T-helper 1 cell (primary cell): ENCODE measurements at places on chromosomes 1 and 21.

GRCh38 chr1:201022820-201023516 lies 546 bp downstream of the KIF21B start:
- peak; percentile 45 for DNase-seq

- DNase-seq: no peak
Observed at GRCh38 chr1:37425221-37425620, 49.2 kb upstream of the ZC3H12A start.

DNA sequence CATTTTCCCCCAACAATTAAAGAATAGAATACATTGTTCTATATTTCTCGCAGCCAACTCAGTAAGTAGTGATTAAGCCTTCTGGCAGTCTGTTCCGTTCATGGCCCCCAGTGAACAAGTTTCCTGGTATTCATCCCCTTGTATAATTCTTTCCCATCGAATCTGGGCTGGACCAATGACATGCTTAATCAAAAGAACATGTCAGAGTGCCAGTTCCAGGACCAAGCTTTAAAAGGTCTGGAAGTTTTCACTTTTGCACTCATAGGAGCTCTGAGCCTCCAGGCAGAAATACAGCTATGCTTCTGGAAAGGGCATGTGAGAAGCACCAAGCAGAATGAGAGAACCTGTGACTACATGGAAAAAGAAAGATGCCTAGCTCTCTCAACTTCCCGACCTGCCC lies 22.5 kb upstream of the DPYD start:
- DNase-seq: no peak

DNA sequence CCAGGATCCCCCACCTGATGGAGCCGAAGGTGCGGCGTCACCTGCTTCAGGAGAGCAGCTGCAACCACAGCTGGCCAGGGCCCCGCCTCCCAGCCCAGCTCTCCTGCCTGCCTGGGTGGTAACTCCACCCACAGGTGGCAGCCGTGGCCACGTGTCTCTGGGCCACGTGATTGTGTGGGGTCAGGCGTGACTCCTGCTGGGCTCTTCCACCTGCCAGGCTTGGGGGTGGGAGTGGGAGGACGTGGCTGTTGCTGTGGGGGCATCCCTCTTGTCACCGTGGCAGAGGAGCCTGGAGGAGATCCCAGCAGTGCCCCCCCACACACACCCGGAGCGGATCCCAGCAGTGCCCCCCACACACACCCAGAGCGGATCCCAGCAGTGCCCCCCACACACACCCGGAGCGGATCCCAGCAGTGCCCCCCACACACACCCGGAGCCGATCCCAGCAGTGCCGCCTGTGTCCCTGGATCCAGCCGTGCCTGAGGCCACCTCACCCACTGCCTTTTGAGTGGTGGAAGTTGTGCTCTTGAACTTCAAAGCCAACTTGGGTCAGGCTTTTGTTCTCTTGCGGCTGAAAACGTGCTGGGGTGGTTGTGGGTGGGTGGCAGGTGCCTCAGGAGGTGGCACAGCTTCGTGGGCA lies 32.2 kb downstream of the POFUT2 start:
- DNase-seq: no peak

DNA sequence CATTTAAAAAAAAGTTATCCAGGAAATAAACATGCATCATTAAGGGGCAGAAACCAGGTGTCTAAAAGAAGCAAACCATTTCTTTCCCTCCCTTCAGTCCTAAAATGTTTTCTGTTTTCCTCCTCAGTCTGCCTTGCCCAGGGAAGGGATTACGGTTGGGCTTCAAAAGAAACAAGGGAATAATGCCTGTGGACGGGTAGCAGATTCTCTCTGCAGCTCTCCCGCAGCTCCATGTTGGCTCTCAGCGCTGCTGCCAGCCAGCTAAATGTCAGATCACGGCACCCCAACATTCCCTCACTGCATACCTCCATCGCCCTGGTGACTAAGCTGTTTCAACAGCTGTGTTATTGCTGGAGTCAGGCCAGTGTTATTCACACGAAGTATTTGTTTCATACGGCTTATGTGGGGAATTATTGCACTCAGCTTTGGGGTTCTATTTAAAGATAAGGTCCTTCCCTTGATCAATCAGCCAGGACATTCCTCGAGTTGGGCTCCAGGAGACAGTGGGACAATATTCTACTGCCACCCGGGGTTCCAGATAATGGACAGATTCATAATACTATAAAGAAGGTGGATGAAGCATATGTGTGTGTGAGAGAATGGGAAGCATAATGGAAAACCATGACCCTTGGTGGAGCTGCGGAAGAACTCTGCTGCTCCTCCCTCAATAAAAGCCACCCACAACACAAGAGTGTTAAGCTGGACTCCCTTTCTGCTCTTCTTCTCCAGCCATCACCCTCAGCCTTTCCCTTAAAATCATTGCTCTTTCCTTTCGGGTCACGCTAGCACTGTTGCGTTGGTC lies 58.2 kb downstream of the WLS start:
- DNase-seq: no peak

- DNase-seq: no peak
Observed at GRCh38 chr1:71298633-71299032, 217.8 kb upstream of the ZRANB2 start.

- no peak for DNase-seq
Observed at GRCh38 chr1:160187407-160187806, 3.0 kb upstream of the CASQ1 start.

- no peak for DNase-seq
Observed at GRCh38 chr21:24310788-24311187, 1296.5 kb downstream of the MRPL39 start.

DNA sequence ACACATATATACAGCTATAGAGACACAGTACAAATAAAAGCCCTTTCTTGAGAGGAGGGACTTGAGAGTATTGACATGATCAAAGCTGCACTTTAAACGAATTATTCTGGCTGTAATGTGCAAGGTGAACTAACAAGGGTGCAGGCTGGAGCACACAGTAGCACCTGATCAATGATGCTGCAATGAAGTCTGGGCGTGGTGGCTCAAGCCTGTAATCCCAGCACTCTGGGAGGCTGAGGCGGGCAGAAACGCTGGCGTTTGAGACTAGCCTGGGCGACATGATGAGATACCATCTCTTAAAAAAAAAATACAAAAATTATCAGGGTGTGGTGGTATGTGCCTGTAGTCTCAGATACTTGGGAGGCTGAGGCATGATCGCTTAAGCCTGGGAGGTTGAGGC lies 14.1 kb upstream of the CTH start:
- no peak for DNase-seq

DNA sequence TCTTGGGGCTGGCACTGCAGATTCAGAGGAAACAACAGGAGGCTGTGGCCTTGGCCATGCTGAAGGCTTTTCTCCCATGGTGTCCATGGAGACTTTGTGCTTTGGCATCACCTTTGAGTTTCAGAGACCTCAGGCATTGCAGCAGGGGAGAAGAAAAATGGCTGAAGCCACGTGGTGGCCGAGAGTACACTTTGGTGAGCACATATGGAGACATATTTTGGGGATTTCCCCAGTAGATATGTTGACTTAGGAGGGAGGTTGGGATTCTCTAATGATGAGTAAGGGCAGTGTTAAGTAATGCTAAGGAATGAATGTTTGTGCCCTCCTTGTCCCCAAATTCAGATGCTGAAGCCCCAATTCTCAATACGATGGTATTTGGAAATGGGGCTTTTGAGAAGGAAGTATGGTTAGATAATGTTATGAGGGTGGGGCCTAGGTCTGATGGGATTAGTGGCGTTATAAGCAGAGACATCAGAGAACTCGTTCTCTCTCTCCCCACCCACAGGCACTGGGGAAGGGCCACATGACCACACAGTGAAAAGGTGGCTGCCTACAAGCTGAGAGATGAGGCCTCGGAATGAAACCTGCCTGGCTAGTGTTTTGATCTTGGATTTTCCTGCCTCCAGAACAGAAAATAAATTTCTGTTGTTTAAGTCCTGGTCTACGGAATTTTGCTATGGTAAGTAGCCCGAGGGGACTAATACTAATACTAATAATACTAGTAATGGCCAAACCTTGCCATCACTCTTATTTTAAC lies 98.6 kb downstream of the TBX19 start:
- no peak for DNase-seq

GRCh38 chr1:12464045-12464461 lies 154.0 kb downstream of the DHRS3 start:
- DNase-seq: no peak

DNA sequence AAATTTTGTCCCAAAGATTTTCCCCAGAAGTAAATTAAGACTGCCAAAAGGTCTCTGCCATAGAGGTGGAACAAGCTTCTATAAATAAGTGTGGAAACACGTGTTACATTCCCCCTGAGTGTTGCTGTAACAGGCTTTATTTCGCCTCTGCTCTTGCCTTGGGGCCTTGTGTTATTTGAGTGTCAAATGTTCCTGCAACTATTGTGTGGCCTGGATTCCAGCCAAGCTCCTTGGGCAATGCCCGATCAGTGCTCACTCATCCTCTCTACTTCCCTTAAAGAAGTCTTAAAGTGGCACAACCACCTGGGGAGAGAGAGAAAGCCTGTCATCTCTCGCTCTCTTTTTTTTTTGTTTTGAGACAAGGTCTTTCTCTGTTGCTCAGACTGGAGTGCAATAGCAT lies 156.7 kb downstream of the NR5A2 start:
- DNase-seq: no peak

DNA sequence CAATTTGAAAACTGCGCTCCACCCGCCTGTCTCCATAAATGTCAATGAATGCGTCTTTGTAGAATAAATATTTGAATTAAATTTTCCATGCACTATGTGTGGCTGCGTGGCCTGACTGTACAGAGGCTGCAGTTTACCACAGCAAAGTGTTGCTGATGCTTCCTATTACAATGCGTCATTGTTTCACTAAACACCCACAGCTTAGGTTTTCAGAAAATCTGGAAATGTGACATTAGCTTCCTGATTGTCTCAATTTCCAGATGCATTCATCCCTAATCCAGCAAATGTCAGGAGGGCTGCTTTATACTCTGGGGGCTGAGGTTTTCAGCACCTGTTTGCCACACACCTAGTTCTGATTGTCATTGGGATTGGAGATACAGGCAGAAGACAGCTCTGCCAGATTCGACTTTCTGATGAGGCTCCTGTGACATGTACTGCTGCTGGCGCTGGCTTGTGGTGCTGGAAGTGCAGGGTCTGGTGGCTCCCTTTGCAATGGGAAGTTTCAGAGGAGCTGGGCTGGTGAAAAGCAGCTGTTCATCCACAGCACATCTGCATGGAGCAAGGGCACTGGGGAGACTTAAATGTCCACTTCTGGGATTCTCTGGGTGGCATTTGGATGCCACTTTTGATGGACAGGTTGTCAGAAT lies 40.0 kb downstream of the URB2 start:
- DNase-seq: no peak

- peak; percentile 16 for DNase-seq
Observed at GRCh38 chr1:203593723-203594122, 32.9 kb upstream of the ATP2B4 start.

DNA sequence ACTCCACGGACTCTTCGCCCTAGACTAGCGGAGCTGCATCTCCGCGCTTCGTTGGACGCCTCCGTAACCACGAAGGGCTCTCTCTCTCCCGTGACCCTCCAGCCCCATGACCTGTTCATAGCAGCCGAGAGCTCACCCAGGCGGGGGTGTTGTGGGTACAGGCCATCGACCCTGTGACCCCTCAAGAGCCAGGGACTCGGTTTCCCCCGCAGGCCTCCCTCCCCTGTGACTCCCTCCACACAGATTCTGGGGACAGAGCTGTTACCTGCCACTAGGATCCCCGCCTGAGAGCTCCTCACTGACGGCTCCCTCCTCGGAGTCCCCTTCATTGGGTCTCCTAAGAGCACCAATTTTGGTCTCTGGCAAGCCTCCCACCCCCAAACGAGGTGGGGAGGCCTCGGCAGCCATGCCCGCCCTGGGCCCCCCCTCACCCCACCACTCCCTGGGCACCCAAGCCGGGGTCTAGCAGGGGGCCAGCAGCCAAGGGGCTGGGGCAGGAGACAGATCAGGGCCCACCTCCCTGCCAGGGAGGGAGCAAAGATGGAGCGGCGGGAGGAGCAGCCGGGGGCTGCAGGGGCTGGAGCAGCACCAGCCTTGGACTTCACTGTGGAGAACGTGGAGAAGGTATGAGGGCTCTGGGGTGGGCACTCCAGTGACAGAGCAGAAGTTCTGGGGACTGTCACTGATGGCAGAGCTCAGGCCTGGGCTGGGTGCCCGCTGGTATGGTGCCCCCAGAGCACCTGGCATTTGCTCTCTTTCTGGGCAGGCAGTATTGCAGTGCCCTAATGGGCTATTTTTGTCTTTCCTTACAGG lies 517 bp downstream of the IPO13 start:
- DNase-seq: no peak

- no peak for DNase-seq
Observed at GRCh38 chr1:56788588-56788987, 30.6 kb downstream of the FYB2 start.

GRCh38 chr1:7780976-7781375 lies 3.1 kb upstream of the PER3 start:
- no peak for DNase-seq

DNA sequence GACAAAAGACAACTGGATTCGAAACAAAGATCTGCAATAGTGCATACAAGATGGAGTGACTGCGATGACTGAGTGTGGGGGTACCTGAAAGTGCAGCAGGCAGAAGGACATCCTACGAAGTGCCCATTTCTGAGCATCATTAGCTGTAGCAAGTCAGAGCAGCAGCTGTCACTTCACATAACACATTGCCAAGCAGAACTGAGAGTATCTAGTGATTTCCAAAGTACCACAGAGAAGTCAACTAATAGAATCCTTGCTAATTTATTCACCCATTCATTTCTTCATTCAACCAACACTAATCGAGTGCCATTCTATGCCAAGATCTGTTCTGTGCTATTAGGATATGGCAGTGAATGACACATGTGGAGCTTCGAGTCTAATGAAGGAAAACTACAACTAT lies 31.6 kb upstream of the CAMSAP2 start:
- DNase-seq: no peak

DNA sequence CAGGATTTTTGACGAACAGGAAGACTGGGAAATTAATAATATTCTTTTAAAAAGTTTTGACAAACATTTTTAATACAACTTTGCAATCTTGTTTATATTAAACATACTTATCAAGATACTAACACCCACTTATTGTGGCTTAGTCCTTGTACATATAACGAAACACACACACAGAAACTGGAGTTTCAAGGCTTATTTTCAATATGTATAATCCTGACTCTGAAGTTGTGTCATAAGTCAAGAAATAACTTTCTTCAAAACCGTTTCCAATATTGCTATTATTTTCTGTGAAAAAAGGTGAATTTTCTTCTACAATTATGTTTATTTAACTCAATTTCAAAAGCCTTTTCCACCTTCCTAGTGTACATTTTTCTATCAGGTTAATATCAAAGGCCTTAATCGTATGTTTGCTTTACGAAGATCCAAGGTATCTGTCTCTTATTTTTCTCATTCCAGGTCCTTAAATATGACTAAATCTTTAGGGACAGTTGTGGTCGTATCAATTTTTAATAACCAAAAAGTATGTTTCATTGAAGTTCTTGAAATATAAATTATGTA lies 1.8 kb downstream of the CDKN2C start:
- DNase-seq: no peak

- no peak for DNase-seq
Observed at GRCh38 chr1:27713139-27713725, 12.5 kb upstream of the FAM76A start.

GRCh38 chr1:18360251-18360650 lies 120.5 kb upstream of the KLHDC7A start:
- DNase-seq: no peak
